Brain microvascular endothelial cell (primary cell): ENCODE measurements at places on chromosomes 13 and 19.

DNA sequence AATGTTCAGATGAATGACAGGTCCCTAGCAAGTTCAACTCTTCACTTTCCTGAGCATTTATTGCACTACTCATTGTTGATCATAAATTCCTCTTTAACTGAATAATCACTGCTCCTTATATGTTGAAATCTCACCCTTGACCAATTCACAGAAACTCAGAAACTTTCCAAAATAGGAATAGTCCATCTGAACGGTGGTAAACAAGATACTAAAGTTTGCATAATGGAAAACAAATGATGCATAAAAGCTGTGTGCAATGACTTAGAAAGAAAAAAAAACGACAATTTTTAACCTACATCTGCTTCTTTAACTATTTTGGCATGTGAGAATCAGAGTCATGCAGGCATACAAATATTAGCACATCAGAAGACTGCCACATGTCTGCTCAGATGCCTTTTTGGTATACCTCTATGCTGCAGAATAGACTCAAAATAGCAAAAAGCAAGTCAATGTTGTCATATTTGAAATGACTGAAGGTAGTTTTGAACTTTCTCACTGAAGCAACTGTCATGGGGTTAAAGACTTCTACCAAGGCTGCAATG lies 34.8 kb downstream of the SLC10A2 start:
- no peak for DNase-seq

DNA sequence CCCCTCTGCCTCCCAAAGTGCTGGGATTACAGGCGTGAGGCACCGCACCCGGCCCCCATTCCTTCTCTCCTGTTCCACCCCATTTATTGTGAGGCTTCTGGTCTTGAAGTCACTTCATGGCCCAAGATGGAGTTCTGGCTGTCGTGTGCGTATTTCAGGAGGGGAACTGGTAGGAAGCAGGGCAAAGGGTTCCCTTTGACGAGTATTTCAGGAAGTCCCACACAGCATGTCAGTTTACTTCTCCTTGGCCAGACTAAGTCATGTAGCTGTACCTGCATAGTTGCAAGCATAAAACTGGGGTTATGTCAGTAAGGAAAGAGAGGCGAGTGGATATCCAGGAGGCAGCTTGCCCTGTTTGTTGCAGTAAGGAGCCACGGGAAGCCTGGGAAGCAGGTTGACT lies 10.1 kb downstream of the WDR62 start:
- DNase-seq = no peak

DNA sequence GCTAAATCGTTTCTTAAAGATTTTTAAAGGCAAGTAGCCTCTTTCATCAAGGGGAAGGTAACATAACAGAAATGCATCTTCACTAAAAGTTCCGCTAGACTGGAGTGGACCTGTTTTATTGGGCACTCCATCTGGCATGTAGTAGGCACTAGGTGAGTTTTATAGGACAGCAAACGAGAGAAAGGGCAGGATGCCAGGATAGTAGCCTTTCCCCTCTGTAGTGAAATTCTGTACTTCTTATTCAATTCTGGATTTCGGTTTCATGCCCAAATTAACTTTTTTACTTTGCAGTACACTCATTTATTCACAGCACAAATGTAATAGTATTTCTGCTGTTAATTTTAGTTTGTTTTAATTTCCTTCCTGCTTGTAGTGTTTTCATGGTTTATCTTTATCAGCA lies 45.2 kb downstream of the GPR180 start:
- no peak for DNase-seq

- DNase-seq = no peak
Observed at GRCh38 chr19:35299523-35300338, 7.8 kb downstream of the MAG start.

DNA sequence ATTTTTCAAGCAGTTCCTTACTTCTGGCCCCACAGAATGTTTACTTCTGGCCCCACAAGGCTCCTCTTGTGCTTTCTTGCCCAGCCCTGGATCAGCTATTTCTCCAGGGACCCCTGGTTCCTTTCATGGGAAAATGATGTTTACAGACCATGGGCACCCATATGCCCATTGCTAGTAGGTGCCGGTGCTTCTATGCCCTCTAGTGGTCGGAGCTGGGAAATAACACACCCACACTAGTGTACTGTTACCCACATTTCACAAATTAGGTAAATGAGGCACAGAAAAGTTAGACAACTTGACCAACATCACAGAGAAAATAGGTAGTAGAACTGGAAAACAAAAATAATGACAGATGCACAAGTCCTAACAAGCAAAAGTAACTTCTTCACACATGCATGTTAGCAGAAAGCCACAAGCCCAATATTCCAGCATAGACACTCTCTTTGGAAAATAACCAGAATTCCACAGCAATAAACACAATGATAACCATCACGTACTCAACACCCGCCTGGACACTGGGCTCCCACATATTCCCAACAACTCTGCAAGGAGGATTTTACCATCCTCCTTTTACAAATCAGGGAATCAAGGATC lies 1.3 kb upstream of the CEACAM6 start:
- peak; percentile 41 for DNase-seq
